ENCODE measurements at places on chromosomes 1 and 21.

DNA sequence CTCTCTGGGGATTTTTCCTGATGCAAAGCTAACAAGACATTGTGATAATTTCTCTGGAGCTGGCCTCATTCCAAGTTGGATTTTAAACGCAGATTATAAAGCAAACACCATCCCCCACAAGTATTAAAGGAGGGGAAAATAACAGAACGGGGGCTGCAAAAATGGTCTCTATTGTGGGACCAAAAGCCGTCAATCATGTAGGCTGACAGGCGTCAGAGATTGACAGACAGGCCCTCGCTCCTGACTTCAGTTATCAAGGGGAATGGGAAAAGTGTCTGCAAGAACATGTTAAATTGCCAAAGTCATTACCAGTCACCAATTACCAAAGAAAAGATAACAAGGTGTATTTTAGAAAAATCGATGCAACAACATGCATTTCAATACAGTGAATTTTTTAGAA is 307.4 kb upstream of the POU3F1 start:
- no peak for DNase-seq

DNA sequence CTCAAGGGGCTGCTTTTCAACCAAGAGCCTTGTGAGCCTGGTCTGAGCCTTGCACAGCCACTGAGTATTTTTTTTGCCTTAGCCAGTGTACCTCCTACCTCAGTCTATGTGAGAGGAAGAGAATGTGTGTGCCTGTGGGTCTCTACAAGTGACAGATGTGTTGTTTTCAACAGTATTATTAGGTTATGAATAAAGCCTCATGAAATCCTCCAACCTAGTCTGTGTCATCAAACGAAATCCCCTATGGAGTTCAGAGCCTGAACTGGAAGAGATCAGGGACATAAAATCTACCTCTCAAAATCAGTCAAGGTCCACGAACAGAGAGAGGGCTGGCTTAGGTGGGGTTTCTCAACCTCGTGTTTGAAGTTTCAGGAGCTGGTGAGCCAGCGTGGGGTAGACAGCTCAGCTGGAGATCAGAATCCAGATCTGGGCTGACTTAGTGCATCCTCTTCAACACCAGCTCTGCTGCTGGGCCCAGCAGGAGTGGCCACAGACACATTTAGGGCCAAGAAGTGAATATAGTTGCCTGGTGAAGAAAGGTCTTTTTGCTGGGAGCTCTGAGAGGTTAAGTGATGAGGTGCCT is 8.2 kb downstream of the XKR8 start:
- DNase-seq = no peak

DNA sequence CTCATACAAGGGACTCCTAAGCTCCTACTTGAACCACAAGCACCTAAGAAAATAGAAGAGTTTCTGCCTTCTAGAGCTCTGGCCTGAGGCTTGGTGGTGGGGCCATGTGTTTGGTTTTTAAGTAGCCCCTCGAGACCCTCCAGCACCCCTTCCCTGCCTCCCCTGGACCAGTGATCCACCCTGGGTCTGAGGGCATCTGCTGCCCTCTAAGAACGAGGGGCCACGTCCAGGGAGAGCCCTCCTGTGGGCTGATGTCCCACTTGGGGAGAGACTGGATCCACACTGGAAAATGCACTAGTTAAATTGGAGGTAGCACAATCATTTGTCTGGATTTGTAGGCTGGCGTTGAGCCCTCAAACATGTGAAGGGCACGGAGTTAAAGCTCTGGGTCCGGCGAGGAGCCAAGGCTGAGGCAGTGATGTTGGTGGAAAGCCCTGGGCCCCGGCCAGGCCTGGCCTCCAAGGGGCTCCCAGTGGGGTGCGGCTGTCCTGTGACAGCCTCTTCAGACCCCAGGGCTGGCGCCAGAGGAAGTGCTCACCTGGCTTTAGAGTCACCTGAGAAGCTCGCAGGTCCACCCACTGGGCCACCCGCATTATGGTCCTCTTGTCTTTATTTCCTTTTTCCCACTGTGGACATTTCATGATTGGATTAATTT is 65.2 kb downstream of the SLC37A1 start:
- DNase-seq = no peak

DNA sequence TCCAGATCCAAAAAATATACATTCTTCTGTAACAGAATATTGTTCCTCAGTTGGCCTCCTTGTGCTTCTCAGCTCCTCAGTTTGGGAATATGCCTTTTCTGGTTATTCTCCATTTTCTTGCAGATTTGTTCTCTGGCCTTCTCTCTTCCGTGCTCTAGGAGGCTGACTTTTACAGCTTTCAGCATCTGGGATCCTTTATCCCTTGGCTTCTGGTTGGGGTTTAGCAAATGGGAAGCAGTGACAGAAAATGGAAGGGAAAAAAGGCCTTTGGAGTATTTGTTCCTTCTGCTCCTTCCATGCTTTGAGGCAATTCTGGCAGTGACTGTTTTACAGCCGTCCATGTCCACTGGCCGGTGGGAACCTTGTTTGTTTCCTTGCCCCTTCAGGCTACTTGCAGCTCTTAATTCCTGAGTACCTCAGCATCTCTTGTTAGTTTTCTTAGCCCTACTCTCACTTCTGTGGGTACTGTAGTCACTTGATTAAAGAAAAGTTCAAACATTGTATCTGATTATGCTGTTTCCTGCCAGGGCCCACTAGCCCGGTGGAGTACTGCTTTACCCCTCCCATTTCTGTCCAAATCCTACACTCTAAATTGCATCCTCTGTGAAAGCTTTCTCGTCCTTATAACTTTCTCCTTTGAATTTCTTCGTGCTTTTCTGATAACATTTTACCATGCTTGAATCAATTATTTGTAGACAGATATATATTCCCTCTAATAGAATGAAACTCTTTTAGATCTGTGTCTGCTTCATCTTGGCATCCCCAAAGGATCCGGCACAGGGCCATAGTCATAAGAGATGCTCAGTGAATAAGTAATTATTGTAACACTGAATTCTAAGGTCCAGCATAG is 118.2 kb downstream of the OSBPL9 start:
- no peak for DNase-seq

GRCh38 chr1:38685388-38685787 is 174.2 kb downstream of the RRAGC start:
- DNase-seq = no peak

- no peak for DNase-seq
Measured at GRCh38 chr1:117387060-117387633, 19.9 kb downstream of the MAN1A2 start.

DNA sequence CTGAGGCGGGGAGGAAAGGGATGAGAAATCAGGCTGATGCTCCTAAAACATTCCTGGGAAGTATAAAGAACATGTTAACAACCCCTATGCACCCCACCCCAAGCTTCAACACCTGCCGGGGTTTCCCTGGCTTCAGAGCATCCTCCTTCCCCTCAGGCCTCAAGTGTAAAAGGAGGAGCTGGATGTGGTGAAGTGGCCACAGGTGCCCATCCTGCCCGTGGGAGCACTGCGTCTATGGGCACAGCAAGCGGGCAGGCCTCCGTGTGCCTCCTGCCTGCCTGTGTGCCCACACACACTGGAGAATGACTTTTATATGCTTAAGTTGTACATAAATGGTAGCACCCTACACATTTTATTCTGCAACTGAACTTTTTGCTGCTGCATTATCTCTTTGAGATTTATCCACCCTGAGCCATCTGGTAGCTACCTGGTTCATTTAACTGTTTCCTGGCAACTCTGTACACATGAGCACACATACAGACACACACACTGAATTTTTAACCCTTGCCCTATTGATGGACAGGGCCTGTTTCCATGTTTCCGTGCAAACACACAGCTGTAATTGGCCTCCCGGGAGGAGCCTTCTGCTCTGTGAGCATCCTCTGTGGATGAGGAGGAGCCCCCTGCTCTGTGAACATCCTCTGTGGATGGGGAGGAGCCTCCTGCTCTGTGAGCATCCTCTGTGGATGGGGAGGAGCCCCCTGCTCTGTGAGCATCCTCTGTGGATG is 13.4 kb upstream of the FTCD start:
- no peak for DNase-seq

GRCh38 chr1:117017648-117018047 is 16.1 kb downstream of the CD101 start:
- no peak for DNase-seq

- DNase-seq = no peak
Measured at GRCh38 chr1:109792056-109792831, 28.5 kb upstream of the EPS8L3 start.

- no peak for DNase-seq
Measured at GRCh38 chr1:92848201-92848600, 16.4 kb downstream of the RPL5 start.

GRCh38 chr21:35529171-35529863 is 480.2 kb upstream of the RUNX1 start:
- peak; percentile 61 for DNase-seq

DNA sequence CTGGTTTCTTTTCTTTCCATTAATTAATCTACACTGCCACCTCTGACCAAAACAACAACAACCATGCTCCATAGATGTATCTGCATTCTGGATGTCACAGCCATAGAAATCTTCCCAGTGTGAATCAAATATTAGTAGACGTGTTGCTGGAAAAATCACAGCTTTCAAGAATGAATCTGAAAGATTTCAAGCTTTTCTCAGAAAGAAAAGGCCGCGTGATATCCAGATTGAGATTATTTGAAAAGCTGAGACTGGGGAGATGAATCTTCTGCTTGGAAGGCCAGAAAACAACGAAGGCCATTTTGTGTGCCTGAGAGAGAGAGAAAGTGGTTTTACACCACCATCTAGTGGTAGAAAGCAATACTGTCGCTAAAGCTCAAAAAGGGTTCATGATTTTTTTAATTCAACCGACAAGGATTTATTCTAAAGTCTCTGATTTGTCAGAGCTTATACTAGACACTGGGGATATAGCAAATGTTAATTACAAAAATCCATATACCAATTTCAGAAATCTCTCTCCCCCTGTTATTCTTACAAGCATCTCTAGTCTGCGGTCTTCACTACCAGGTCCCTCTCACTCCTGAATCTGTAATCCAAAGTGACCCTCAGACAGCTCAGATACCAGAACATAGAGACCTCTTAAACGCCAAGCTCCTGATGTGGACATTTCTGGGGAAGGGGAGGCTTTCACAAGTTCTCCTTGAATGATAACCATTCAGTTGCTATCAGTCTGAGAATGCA is 87.5 kb upstream of the SGIP1 start:
- peak; percentile 89 for DNase-seq

DNA sequence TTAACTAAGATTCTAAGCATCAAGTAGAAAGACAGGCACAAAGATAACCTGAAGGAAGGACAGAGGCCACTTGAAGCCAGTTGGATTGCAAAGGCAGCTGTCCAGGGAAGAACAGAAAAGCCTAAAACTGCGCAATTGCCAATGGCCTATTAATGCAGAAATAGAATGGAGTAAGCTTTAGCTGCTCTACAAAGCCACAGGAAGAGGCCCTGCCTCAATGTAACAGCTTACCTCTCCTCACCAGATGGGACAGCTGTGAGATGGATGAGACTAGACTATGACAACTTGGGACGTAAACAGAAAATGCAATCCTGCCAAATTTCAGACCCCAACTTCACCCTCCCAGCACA is 176.5 kb downstream of the EIF4G3 start:
- DNase-seq = no peak

- DNase-seq = no peak
Measured at GRCh38 chr1:22490309-22490708, 38.7 kb downstream of the ZBTB40 start.

DNA sequence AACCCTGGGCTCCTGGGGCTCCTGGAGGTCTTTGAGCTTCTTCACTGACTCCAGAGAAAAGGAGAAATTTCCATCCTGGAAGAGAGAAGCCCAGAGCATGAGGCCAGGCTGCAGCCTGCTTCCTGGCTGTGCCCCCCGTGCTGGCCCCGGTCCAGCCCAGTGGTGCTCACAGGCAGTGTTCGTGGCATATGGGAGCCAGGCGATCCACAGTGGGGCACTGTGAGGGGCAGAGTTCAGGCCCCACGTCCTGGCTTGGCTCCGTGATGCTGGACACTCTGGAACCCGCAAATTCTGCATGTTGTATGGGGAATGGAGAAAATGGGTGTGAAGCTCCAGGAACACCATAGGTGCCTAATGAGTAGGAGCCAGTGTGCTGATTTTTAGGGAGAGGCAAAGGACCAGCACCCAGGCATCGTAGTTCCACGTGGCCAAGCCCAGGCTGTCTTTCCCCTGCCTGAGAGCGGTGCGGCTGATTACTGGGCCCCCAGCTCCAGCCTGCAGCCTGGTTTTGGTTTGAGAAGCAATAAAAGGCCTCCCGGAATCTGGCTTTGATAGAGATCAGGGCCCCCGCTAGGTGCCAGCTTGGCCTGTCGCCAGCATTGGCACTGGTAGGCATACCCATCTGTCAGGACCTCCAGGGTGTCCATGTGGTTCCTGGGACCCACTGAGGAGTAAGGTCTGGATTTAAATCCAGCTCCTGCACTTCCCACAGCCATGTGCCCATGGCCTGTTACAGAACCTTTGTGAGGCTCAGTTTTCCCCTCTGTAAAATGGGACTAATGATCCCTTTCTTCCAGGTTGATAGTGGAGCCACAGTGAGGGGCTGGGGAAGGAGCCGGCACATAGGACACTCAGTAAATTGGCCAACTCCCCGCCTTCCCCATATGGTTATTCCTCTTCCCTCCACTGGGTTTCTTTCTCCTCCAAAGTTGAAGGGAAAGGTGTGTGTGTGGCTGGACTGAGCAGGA is 725 bp downstream of the GUCA2A start:
- no peak for DNase-seq

DNA sequence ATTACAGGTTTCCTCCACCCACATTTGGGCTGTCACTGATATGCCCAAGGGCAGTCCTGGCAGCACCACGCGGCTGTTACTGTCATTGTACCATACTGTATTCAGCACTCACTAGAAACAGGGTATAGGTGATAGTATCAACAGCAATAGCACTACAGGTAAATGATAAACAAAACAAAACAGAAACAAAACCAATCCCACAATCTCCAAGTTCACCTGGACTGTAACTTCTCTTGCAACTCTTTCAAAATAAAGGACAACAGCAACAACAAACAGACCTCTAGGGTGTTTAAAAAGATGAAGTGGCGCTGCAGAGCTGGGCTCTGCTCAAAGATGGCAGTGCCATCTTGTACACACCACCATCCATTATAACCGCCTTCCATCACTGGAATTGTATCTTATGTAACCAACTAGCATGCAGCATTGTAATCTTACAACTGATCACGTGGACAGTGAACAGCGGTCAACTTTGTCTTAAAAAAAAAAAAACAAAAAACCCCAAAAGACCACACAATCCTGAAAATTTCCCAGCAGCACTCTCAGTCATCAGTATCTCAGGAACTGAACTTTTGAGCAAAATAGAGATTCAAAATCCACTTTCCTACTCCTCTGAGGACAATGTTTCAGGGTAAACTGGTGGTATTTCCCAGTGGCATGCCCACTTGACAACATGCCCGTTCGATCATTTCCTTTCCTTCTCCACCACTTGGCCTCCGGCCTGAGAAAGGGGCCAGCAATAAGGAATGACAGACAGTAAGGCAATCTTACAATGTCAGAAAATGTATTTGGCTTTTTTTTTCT is 3.8 kb downstream of the IRF2BP2 start:
- peak; percentile 71 for DNase-seq

DNA sequence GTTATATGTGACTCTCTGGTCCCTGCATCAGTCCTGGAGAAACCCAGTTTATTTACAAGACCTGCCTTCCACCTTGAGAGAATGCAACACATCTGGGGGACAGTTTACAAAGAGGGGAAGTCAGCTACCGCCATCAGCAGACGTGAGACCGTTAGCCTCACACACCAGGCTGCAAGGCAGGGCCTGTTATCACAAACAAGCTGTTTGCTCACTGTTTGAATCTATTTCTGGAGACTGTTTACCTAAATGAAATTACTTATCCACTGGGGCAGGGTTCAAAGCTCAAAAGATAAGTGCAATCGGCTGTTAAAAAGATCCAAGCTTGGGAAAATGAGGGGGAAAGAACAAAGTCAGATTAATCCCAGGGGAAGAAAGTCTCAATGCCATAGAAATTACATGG is 134.4 kb downstream of the ZNF281 start:
- no peak for DNase-seq

GRCh38 chr21:34952701-34953100 is 96.4 kb downstream of the RUNX1 start:
- DNase-seq = no peak
